ENCODE measurements at places on chromosomes 7 and 10. TPM values are rescaled to one million over a fixed set of nuclear protein-coding genes. Genes with fewer than 3 reads are reported as not detected.

ZPBP gene
- total RNA-seq: not detected

VSIR gene
- total RNA-seq: 119 TPM

INSYN2A gene
- total RNA-seq: not detected

CRPPA gene
- total RNA-seq: 1.4 TPM

CELF2 gene
- total RNA-seq: 106 TPM

CUZD1 gene
- total RNA-seq: 0.96 TPM

GPR85 gene
- 1.1 TPM for total RNA-seq

TMEM130 gene
- total RNA-seq: 0.24 TPM

ETV1 gene
- total RNA-seq: 3.0 TPM

UNCX gene
- not detected for total RNA-seq

CCDC146 gene
- 6.9 TPM for total RNA-seq

NUTM2A gene
- total RNA-seq: 3.3 TPM

PCLO gene
- 5.7 TPM for total RNA-seq

ANKRD22 gene
- total RNA-seq: not detected

C10orf143 gene
- total RNA-seq: 1.6 TPM

FZD8 gene
- total RNA-seq: 3.8 TPM

LRRC18 gene
- total RNA-seq: not detected

SERPINE1 gene
- 36.4 TPM for total RNA-seq

NEBL gene
- 6.4 TPM for total RNA-seq

NACAD gene
- 2.8 TPM for total RNA-seq

ADCYAP1R1 gene
- total RNA-seq: 10.1 TPM

EIF5AL1 gene
- 0.19 TPM for total RNA-seq

UPK3BL1 gene
- 13.6 TPM for total RNA-seq

ACSL5 gene
- total RNA-seq: 43.4 TPM

KCNH2 gene
- total RNA-seq: 0.56 TPM

ZNF746 gene
- 22.0 TPM for total RNA-seq

TMEM168 gene
- 19.5 TPM for total RNA-seq

PTF1A gene
- not detected for total RNA-seq

NFE2L3 gene
- total RNA-seq: 3.9 TPM

FRA10AC1 gene
- total RNA-seq: 25.2 TPM

ITPRID1 gene
- not detected for total RNA-seq

BICC1 gene
- total RNA-seq: 44.6 TPM

EPHA1 gene
- 0.46 TPM for total RNA-seq

GPR26 gene
- total RNA-seq: not detected

NEUROD6 gene
- not detected for total RNA-seq

ZNF727 gene
- total RNA-seq: 4.3 TPM

FFAR4 gene
- total RNA-seq: 2.5 TPM

ZNF12 gene
- total RNA-seq: 27.6 TPM

GPC2 gene
- total RNA-seq: not detected

C10orf67 gene
- total RNA-seq: 0.09 TPM

AFAP1L2 gene
- 3.7 TPM for total RNA-seq

C10orf90 gene
- not detected for total RNA-seq

COL1A2 gene
- total RNA-seq: 263 TPM

TLX1 gene
- not detected for total RNA-seq

IFIT2 gene
- 2.3 TPM for total RNA-seq

PI4K2A gene
- 33.9 TPM for total RNA-seq

CYP3A5 gene
- total RNA-seq: 6.2 TPM

AGR3 gene
- not detected for total RNA-seq

CPA5 gene
- total RNA-seq: not detected

GPR15LG gene
- total RNA-seq: not detected
